ENCODE measurements at places on chromosomes 7 and 10.

DNA sequence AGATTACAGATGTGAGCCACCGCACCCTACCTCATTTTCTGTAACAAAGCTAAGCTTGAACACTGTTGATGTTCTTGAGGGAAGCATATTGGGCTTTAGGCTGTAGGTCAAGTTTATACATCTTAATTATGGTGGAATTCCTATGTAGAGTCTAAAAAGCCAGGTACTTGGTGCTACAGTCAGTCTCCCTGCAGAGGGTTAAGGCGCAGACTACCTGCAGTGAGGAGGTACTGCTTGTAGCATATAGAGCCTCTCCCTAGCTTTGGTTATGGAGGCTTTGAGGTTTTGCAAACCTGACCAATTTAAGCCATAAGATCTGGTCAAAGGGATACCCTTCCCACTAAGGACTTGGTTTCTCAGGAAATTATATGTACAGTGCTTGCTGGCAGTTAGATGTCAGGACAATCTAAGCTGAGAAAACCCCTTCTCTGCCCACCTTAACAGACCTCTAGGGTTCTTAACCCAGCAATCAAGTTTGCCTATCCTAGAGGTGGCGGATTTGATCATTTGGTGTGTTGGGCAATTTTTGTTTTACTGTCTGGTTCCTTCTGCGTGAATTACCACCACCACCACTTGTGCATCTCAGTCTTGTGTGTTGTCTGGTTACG is 6.0 kb downstream of the PPIA start:
- no peak for DNase-seq

- DNase-seq = no peak
Observed at GRCh38 chr10:8403711-8404371, 349.4 kb downstream of the GATA3 start.

DNA sequence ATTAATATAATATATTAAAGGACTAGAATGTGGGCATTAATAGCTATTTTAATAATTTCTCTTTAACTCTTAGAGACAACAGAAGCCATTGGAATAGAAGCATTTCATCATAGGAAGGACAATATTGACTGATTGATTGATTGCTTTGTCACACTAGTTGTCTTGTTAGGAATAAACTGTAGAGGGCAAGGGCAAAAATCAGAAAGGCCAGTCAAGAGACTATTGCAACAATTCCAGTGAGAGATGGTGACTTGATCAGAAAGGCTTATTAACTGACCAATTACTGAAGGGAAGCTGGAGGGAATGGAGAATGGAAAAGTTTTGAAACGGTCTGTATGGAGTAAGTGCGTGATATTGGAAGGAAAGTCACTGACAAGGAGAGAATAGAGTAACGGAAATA is 87.3 kb downstream of the RUNDC3B start:
- no peak for DNase-seq

DNA sequence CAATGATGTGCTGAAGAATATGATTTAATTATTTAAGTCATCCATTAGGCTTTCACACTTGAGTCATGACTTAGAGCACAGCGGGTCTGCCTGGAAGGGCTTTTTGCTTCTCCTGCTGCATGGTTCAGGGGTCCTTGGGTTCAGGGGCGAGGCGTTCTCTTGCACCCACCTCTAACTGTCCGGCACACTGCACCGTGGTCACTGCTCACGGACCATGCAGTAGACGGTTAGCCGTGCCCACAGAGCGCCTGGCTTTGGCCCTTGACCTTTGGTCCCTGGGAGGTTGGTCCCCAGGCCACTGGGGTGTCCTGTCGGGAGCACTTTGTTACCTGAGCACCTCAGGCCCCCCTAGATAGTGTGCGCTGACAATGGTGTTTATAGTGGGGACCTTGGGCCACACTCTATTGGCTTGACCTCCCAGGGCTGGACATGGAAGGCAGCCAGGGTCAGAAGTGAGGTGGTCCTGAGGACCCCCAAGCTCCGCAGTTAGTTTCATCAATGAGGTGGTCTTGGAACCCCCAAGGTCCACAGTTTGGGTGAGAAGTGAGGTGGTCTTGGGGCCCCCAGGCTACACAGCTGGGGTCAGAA is 110.6 kb downstream of the ACTR3B start:
- no peak for DNase-seq

GRCh38 chr7:141073173-141073640 is 657 bp upstream of the TMEM178B start:
- DNase-seq = no peak

DNA sequence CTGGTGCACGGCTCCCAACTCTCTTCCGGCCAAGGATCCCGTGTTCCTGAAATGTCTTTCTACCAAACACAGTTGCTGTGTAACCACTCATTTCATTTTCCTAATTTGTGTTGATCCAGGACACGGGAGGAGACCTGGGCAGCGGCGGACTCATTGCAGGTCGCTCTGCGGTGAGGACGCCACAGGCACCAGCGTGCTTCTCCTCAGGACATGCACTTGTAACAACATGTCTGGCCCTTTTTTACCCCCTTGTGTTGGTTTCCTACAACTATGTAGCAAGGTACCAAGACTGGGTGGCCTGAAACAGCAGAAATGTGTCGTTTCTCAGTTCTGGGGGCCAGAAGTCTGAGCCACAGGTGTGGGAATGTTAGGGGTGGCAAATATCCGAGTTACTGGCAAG is 18.2 kb downstream of the CALML5 start:
- DNase-seq = no peak

DNA sequence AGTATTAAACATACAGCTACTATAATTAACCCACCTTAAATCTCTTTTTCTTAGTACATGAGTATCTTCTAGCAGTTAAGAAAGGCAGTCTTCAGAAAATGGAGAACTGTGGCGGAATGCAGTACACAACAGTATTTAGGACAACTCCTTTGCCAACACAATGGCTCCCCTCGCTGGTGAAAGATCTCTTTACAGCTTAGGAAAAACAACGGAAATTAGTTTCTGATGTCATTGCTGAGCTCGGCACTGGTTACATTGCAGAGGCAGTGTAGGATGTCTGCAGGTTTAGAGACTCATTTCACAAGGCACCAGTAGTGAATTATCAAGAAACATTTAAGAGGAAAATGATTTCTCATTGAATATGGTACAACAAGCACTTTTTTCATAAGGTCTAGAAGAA is 43.4 kb downstream of the GLRX3 start:
- DNase-seq = no peak

DNA sequence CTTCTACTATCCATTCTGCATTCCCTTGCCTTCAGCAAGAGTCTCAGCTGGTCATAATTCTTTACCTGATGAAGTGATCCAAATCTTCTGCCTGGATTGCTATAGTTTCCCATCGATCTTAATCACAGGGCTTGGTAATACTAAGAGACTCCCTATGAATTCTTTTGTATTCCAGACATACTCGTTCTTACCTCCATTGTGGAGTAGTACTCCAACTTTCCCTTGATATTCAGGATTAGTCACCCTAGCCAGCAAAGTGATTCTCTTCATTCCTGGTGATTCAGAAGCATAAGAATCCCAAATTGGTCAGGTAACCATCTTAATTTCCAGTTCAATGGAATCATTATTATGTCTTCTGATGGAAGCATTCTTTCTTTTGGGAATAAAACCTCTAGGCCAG is 96.7 kb downstream of the TWIST1 start:
- DNase-seq = no peak

GRCh38 chr7:145957160-145957890 is 159.3 kb upstream of the CNTNAP2 start:
- DNase-seq = no peak

- no peak for DNase-seq
Observed at GRCh38 chr7:108380517-108380916, 75.7 kb downstream of the NRCAM start.

DNA sequence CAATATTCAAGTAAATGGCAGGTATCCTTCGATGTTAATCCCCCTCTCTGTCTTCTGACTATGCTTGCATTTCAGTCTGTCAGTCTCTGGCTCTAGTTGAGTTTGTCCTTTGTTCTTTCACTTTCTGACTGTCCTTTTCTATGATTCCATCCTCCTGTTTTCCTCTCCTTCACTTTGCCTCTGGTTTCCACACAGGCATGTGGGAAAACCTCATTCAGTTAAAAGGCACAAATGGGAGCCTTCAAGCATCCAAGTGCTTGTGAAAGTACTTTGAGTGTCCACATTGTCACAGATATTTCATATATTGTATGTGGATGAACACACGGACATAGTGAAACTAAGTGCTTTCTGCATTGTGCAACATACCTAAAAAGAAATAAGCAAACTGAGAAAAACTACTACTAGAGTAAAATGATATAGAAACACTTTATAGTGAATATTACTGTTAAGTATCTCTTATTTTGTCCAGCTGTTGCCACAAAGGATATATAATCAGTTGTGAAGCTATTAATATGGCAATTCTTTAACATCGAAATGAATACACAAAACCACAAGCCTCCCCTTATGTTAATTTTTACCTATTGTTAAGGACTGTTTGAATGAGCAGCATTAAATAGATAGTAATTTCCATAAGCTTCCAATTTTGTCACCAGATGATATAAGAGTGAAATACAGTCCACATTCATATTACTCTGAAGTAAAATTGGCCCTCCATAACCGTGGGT is 71.7 kb downstream of the NRBF2 start:
- no peak for DNase-seq

DNA sequence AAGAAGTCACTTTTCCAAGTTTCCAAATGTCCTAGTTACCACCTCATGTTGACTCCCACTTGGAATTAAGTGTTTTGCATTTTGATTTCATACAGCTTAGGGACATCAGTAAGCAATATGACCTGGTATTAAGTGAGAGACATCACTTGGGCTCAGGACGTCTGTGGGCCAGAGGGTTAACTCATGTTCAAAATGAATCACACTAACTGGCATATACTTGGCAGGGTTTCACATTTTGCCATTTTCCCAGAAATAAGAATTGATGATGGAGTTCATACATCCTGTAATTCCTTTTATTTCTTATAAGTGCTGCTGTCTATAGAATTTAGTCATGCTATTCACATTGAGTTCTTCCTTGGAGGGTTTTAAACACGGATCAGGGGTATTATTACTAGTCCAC is 516.5 kb downstream of the PHTF2 start:
- DNase-seq = no peak

- DNase-seq = no peak
Observed at GRCh38 chr7:158128572-158128971, 459.1 kb downstream of the PTPRN2 start.

GRCh38 chr10:31808258-31809218 is 120.1 kb downstream of the ARHGAP12 start:
- no peak for DNase-seq

GRCh38 chr10:106519376-106520030 is 645.0 kb downstream of the SORCS1 start:
- DNase-seq = no peak

DNA sequence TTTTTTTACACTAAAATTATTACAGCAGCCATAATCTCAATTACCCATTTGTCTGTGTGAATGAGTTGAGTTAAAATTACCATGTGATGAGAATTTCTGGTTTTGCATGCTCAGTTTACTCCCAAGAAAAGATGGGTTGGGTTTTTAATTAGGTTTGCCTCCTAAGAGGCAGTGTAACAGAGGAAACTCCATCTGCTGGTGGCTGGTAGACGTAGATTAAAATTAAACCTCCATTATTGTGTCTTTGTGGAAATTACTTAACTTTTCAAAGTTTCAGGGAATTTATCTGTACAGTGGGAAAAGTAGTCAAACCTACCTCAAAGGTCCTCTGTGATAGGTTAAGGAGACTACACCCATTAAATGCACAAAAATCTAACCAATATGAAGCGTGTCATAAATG is 954.2 kb downstream of the PCDH15 start:
- DNase-seq = no peak

All from NCI-H2029 (cell line).